ENCODE measurements at places on chromosomes 2 and 18.

GRCh38 chr18:57785751-57786437, 17.2 kb downstream of the ATP8B1 start:
- DNase-seq, result no peak

GRCh38 chr2:191961556-191961955, 114.7 kb upstream of the CAVIN2 start:
- no peak for DNase-seq

- no peak for DNase-seq
Measured at GRCh38 chr2:199882667-199883066, 28.4 kb upstream of the C2orf69 start.

DNA sequence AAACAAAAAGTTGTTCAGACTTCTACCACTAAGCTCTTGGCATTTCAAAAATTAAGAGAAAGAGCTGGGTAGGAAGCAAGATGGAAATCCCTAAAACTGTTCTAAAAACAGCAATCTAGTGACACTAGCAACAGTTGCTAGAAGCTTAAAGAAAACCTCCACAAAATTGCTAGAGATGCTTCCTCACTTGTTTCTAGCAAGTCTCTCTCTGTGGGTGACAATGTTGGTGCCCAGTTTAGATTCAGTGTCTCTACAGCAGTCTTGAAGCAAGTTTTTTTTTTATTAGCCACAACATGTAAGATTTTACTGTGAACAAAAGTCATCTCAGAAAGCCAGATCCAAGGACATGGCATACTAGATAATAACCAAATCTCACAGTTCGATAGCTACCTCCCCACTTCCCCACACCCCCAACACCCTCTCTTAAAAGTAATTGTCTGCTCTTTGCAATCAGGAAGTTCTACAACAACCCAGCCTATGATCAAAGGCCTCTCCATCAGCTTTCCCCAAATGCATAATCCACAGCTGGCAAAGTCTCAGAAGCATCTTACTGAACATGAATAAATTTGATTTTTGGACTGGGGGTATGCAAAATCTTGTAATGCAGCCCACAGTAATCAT, 70.0 kb downstream of the ANKRD44 start:
- no peak for DNase-seq

DNA sequence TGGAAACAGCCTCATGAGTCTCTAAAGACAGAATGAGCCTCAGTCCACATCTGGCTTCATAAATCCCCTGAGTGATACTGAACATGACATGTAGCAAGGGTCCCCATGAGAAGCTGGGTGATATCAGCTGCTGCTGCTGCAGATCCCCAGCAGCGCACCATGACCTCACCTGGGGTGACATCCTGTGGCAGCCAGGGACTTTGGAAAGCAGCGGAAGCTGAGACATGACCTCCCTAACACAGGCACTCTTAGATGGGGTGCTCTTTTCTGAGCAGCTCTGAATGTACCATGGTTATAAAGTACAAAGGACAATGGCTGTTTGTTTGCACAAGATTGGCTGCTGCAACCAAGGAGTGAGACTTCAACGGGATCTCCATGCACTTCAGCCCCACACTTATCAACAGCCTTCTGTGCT, 74.7 kb upstream of the TMEM200C start:
- no peak for DNase-seq

All from stimulated activated CD8-positive, alpha-beta memory T cell treated with anti-CD3 and anti-CD28 coated beads, Interleukin-7, amount 100 ng/mL, for 1 hour (primary cell).